ENCODE measurements at places on chromosomes 2 and 18.

DNA sequence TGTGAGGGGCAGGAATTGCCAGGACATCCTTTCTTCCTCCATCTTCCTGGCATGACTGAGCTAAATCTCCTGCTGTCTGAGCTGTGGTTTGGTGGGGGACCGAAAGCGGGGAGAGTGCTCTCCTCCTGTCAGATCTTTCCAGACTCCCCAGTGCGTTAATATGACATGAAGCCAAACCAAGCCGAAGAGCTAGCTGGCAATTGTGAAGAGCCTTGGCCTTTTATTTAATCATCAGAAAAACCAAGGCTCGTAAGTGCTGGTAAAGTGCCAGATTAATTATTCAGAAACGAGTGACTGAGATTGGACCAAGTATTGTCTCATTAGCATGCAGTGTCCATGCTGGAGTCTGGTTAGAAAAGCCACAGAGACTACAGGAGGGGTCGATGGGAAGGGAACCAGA is 14.5 kb upstream of the LRPPRC start:
- DNase-seq = no peak

DNA sequence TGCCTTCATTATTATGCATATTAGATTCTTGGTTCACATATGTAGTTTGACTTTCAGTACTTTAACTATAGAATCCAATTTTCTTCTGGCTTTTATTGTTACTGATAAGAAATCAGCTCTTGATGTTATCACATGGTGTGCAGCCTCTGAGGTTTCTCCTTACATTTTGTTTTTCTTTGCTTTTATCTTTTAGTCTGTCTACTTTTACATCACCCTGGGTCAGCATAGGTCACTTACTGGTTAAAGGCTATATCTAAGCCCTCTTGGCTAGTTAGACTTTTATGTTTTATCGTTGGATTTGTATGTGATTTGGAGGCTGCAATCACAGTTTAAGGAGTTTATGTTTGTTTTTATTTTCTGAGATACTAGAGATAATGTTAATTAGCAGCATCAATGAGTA is 187.2 kb upstream of the NOL4 start:
- no peak for DNase-seq

GRCh38 chr2:130808482-130809268 is 28.0 kb upstream of the ARHGEF4 start:
- no peak for DNase-seq

DNA sequence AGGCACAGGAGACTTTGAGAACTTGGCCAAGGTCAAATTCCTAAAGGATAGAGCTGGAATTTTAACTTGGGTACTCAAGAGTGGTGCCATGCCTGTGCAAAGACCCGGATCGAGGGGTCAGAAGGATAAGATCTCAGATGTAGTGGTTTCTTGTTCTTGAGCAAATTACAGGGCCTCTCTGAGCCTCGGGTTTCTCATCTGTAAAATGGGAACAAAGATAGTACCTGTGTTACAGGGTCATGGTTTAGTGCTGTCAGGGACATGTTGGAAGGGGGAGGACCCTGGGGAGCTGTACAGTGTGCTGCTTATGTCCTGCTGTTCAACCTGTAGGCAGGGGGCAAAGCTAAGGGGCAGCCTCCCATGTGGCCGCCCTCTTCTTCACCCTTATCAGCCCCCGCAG is 173.5 kb upstream of the HAAO start:
- no peak for DNase-seq

- DNase-seq = no peak
Observed at GRCh38 chr2:240507060-240507777, 50.6 kb downstream of the ANKMY1 start.

DNA sequence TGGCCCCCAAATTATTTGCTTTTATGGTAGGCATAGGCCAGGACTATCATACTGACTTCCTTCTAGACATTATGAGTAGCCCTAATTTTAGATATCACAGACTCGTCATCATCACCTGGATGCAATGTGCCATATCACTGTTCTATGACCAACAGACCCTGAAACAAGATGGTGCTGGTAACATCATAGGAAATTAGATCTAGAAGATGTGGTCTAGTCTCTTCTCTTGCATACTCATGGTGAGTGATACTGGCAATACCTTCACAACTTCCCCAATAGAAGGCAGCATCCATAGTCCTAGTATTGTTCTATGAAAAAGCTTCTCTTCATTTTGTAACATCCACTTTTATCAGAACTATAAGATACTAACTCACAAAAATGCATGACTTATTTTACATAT is 116.3 kb upstream of the ITGA4 start:
- no peak for DNase-seq

GRCh38 chr2:152822676-152823075 is 104.3 kb downstream of the ARL6IP6 start:
- DNase-seq = no peak

GRCh38 chr2:134238371-134238770 is 15.5 kb upstream of the MGAT5 start:
- no peak for DNase-seq

- DNase-seq = no peak
Observed at GRCh38 chr18:43524260-43524659, 247.0 kb upstream of the SYT4 start.

GRCh38 chr2:6027066-6027465 is 334.9 kb downstream of the SOX11 start:
- DNase-seq = no peak

DNA sequence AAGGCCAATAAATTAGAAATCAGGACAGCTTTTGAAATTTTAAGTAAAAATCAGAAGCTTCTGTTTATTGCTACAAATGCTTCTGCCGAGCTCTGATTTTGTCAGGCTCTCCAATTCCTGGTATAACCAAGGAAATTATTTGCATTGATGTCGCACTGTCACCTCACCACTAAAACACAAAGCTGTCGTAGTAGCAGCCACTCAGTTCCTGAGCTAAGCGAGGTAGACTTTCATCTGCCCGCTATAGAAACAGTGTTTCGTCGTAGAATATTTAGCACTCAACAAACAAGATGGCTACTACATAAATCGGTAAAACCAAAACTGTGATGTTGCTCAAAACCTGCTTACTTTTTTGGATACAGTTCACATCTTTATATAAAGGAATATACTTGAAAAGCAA is 141.3 kb upstream of the FOSL2 start:
- no peak for DNase-seq

GRCh38 chr2:79903222-79904000 is 390.6 kb downstream of the CTNNA2 start:
- no peak for DNase-seq

DNA sequence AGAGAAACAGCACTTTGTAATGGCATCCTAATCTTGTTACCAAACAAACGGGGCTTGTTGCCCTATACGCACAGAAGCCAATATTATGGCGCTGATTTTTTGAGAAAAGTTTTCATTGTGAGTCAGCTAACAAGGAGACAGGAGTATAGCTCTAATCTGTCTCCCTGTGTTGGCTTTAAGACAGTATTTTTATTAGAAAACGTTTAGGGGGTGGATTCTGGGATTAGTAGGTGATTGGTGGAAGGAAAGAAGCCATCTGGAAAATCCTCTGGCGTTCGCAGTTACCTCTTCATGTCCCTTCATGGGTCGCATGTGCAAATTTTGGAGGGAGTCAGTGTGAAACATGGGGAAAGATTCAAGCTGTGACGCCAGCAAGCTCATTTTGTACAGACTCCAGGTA is 698 bp upstream of the TMEM237 start:
- DNase-seq = no peak

DNA sequence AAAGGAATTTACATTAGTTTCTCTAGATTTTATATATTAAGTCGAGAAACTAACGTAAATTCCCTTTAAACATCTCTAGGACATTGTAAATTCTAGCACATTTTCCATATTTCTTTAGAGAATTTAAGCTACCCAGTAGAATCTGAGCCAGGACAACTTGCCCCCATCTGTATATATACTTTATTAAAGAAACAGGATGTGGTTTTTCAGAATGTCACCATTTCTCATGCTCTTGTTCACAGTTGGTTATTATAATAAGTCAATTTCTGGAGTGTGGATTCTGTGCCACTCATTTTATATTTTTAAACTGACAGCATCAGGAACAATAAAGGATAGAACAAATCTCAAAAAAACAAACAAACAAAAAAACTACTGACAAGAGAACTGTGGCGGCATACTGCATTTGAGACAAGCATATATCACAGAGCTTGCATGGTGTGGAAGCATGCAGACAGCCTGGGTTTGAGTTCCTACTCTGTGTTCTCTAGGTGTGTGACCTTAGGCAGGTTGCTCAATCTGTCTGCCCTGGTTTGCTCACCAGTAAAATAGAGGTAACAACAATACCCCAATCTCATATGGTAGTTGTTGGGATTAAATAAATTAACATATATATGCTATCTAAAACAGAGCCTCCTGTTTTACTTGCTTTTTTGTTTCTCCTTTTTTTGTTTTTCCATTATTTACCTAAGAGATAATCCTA is 61.4 kb upstream of the DNER start:
- no peak for DNase-seq

GRCh38 chr2:205915130-205915524 is 170.8 kb downstream of the INO80D start:
- DNase-seq = no peak

GRCh38 chr18:43919551-43919950 is 642.3 kb upstream of the SYT4 start:
- DNase-seq = no peak

- no peak for DNase-seq
Observed at GRCh38 chr2:131016826-131017741, 76.2 kb downstream of the FAM168B start.

GRCh38 chr2:183416753-183417152 is 292.5 kb downstream of the NUP35 start:
- DNase-seq = no peak

DNA sequence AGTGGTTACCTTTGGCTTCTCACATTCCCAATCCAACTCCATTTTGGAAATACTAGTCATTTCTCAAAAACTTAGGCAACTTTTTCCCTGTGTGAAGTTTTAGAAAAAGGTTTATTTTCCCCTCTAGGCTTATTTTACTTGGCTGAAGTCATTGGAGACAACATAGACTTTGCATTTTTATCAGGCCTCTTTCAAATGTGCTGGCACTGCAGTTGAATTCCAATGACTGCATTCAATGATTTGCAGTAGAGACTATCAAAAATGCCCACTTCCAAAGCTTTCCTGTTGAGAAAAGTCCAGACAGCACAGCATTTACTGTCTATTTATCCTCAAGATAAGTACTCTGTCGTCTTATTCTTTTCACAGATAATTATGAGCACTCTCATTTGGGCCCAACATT is 70.1 kb downstream of the ONECUT2 start:
- no peak for DNase-seq

DNA sequence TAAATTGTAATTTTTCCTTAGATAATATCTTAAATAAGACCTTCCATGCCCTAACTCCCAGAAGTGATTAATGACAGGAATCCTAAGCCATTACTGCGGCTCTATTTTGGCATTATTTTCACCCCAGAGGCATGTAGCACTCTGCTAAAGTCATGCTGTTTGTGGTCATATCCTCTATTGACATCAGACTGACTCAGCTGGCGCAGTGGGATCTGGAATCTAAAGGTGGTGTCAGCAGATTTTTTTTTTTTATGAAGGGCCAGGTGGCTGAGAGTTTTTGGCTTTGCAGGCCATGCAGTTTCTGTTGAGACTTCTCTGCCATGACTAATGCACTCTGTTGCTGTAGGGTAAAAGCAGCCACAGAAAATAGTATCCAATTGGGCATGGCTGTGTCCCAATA is 64.1 kb upstream of the ACVR1C start:
- DNase-seq = peak; percentile 61

- DNase-seq = no peak
Observed at GRCh38 chr2:68320118-68320641, 431 bp upstream of the CNRIP1 start.

DNA sequence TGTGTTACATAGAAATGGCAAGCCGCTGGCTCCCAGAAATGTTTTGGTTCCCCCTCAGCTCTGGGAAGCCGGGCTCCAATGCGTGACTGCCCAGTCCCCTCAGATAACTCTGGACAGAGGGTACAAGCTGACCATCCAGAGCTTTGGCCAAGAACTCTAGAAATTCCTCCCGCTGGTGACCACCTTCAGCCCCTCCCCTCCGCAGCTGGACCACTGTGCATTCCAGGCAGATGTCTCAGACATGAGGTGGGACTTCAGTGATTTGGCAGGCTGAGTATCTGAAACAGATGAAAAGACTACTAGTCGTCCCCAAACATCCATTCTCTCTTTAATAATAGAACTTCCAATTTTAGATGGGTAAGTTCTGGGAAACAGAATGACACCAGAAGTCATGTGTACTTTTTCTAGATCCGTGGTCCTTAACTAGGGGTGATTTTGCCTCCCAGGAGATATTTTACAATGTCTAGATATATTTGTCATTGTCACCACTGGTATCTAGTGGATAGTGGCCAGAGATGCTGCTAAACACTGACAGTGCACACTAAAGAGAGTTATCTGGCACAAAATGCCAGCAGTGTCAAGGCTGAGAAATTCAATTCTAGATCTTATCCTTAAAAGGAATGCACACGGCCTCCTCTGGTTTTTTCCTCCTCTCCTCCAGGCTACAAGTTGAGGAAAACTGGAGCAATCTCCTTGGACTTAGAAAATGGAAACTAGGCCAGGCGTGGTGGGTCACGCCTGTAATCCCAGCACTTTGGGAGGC is 294.3 kb downstream of the SRBD1 start:
- peak; percentile 72 for DNase-seq

DNA sequence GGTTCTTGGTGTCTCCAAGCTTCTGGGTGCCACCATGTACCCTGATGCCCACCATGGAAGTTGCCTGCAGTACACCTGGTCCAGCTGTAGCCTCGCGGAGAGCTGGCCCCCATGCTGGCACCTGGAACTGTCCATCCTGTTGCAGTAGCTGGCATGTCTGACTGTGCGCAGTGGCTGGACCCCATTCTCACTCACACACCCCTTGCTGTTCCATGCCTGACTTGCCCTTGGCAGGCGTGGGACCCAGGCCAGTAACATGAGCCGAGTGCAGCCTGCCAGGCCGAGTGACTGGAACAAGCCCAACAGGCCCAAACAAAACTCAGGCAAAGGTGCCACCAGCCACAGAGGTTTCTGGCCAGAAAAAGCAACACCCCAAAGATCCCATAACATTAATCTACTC is 73.8 kb downstream of the NEURL3 start:
- DNase-seq = no peak

GRCh38 chr18:26893996-26894395 is 28.5 kb upstream of the AQP4 start:
- DNase-seq = no peak

GRCh38 chr2:158095269-158095668 is 6.4 kb upstream of the UPP2 start:
- no peak for DNase-seq

DNA sequence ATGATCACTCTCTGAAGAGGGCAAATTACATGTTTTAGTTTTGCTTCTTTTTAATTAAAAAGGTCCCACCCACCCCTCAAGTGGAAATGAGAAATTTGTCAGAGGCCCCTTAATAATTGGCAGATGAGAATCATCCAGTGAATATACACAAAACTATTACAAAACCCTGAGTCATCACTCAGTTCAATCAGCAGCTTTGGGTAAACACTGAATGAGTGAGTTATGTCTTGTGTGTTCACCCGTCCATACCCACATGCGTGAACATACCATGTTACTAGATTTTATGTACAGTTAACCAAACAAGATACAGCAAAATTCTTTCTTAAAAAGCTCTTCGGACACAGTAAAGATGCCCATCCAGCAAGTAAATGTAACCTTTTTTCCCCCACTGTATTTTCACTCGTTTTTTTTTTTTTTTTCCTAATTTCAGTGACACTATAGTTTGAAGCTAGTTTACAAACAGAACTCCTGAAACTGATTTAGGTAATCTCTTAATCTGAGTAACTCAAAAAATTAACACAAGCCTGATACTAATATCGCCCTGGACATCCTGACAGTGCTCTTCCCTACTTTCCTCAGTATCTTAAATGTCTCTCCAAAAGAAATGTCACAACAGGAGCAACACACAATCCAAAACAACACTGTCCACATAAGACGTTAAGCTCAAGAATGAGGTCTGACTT is 1.4 kb downstream of the PSME4 start:
- DNase-seq = peak; percentile 49
